Upper lobe of left lung (tissue), 6 donors: ENCODE measurements at places on chromosomes 1 and 21. TPM values are rescaled to one million over a fixed set of nuclear protein-coding genes. Genes with fewer than 3 reads are reported as not detected.

- DNase-seq, result no peak
Observed at GRCh38 chr1:92404661-92405060, 82.1 kb downstream of the GFI1 start.

The DCST1 gene
- not detected for total RNA-seq

The PGLYRP4 gene
- total RNA-seq, result not detected

- DNase-seq, result no peak
Observed at GRCh38 chr1:54305906-54306514, 100.2 kb downstream of the SSBP3 start.

DNA sequence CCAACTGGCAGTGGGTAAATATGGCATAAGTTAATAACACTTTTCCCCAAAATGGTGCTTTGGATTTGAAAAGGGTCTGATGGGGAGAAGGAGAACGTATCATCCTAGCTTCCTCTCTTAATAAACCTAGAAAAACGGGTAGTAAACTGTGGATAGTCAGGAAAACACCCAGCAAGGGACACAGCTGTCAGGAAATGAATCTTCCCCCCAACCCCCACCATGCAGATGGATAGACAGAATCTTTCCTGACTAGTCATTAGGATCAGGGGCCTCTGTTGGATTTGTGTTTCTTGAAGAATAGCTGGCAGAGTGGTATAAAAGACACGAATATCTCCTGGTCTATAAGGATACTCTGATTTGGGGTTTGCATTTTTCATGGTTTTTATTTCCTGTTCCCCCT, 22.5 kb upstream of the LAX1 start:
- no peak for DNase-seq

The ZMYM1 gene
- total RNA-seq, result 16.6 TPM

DNA sequence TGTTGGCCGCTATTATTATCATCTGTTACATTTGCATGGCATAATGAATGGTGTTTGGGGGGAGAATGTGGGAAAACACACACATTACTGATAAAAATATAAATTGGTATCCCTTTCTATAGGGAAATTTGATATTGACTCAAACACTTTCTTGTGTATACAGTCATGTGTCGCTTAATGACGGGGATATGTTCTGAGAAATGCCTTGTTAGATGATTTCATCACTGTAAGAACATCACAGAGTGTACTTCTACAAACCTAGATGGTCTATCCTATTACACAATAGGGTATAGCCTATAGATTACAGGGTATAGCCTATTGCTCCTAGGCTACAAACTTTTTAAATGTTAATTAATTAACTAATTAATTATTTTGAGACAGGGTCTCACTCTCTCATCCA, 67.2 kb upstream of the B3GALNT2 start:
- DNase-seq, result no peak

The SLC19A2 gene
- total RNA-seq, result 14.2 TPM

GRCh38 chr1:84402501-84402900, 4.2 kb downstream of the DNASE2B start:
- no peak for DNase-seq

DNA sequence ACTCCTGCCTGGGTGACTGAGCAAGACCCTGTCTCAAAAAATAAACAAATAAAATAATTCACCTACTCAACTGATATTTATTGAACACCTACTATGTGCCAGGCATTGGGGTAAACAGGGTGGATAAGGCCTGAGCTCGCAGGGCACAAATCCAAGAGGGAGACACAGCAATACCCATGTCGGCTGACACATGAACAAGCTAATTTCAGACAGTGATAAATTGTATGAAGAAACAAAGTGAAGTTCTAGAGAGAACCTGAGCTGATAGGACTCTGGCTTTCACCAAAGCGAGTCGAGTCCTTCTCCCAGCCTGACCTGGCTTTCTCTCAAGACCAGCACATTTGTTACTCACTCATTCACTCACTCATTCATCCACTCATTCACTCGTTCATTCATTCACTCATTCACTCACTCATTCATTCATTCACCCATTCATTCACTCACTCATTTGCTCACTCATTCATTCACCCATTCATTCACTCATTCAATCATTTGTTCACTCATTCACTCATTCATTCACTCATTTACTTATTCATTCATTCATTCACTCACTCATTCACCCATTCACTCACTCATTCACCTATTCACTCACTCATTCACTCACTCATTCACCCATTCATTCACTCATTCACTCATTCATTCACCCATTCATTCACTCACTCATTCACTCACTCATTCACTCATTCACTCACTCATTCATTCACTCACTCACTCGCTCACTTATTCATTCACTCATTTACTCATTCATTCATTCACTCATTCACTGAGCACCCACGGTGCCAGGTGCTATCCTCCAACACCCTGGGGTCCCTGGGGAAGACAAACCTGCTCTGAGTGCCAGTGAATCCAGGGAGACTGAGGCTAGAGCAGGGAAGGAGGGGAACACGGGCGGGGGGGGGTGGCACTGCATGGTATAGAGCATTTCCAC, 37.4 kb upstream of the CASZ1 start:
- no peak for DNase-seq

DNA sequence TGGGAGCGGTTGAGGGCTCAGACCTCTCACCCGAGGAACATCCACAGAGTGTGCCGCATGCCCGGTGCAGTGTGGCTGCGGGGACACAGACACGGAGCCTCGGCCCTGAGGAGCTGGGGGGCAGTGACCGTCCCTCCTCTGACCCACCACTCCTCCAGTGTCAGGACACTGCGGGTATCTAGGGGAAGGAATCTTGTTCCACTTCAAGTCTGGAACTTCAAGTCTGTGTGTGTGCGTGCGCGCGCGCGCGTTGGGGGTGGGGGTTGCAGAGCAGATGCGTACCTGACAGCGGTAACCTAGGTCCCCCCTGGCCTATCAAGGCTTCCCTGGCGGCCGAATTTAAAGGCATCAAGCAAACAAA, 17.3 kb downstream of the PCSK9 start:
- no peak for DNase-seq

- no peak for DNase-seq
Observed at GRCh38 chr1:216626394-216627067, 96.7 kb downstream of the ESRRG start.

DNA sequence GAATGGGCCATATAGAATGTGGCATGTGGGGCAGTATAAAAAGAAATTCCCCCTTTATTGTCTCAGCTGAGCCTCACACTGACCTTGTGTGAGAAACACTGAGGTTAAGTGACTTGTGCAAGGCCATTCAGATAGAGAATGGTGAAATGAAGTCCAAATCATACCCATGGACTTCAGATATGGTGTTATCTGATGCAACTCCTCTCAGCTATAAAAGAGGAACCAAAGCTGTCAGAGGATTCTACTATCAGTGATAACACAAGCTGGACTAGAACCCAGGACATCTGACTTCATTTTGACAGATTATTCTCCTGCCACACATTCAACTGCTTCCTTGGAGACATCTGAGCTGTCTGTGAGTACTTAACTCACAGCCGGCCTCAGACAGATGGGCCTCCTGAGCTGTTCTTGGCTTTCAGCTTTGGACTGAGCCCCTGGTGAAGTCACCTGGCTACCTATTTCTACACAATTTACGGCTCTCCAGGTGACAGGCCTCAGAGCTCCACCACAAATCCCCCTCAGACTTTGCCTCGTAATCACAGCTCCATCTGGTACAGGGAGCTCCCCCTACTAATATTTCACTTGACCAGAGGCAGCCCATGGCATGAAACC, 104.6 kb downstream of the PLXNA2 start:
- DNase-seq, result no peak

DNA sequence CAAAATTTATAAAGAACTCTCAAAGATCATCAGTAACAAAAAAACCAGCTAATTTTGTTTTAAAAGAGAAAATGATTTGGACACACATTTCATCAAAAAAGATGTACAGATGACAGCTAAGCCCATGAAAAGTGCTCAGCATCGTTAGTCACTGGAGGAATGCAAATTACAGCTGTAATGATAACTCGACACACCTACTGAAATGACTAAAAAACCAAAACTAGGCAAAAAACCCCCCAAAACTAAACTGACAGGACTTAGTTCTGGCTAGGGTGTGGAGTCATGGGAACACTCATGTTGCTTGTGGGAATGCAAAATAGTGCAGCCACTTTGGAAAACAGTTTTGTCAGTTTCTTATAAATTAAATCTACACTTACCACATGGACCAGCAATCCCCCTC, 59.5 kb downstream of the CNIH3 start:
- DNase-seq, result no peak
